ENCODE measurements at places on chromosomes 11 and 22.

GRCh38 chr22:21856197-21856596, 11.2 kb downstream of the MAPK1 start:
- DNase-seq: no peak

DNA sequence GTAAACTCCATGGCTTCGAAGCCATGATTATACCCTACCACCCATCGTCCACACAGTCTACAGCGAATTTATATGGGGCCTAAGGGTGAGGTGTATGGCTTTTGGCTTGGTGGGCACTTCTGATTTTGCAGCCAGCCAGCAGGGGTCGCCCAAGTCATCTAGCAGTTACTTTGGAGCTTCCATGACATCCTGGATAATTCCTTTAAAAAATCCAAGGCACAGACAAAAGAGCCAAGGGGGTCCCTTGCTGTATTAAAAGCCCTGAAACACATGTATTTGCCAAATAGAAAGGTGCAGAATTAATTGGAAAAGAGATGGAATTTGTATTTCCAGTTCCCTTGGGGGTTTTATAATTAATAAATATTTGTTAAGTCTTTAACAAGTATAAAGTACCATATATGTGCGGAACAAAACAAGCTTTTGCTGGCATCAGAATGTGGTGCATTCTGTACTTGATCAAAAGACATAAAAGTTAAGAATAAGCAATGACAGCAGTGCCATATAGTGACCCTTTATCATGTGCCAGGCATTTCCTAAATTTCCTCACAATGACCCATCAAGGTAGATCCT, 132.8 kb upstream of the PITPNB start:
- no peak for DNase-seq

DNA sequence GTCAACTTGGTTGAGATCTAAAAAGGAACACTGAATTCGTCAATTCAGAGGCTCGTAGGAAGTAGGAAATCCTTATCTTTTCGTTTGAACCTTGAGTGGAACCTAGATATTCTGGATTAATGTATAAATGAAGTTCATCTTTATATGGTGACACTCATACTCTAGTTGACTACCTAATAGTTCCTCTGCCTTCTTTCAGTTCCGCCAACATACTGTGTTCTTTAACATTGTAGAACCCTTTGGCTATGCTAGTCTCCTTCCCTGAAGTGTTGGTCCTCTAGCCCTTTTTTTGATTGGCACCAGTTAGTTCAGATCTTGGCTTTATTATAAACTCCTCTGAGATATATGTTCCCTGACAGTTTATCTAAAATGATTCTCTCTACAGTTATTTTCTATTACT, 1.5 kb downstream of the ATM start:
- DNase-seq: no peak

DNA sequence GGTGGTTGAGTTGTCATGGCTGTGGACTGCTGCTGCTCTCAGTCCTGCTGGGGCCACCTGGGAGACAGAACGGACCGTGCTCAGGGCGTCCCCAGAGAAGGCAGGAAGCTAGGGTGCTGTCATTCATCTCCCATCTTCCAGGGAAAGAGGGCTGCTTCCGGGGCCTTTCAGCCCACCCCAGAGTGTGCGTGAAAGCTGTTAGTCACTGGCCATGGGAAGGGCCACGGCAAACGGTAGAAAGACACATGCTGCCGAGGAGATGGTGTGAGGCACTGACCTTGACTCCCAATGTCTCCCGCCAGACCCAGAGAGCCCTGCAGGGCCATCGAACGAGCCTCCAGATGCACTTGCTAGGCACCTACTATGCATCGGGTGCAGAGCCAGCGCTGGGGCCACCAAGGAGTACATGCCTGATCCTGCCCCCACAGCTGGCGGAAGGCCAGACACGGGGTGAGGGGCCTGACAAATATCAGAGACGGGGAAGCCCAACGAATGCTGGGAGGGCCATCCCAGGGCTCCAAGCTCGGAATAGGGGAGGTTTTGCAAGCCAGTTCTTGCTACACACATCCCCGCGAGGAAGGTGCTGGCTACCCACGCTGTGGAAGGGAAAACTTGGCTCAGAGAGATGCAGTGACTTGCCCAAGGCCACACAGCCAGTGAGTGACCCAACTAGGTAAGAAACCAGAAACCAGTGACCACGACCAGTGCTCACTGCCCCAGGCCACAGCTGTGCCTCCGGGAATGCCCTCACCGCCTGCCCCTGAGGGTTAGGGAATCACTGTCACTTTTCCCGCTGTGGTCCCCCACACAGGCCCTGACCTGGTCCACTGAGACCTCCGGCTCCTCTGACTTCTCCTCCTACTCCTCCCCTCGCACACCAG, 10.1 kb downstream of the RAC2 start:
- no peak for DNase-seq

DNA sequence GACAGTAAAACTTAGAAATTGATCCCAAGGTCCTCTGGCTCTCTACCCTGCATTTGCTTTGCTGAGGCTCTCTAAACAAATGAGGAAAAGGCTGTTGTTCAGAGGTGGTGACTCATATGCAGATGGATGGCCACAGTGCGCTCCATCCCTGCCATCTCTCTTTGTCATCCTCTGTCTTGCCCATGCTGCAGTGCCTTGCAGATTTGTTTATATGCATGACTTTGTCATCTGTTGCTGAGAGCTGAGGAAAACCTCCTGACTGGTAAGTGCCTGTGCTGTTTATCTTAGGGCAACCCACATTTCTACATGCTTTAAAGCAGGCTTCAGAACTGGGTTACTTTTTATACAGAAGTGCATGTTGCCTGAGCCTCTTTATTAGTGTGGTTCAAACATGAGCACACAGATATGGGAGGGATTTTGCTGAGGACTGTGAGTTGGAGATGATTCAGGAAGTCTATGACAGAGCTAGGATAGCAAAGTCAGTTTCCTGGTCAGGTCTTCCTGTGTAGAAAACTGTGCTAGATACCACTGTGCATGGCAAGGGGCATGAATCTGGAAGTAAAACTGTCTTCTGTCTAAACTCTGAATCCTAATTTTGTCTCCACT, 57.4 kb downstream of the JAM3 start:
- DNase-seq: no peak

Measured in GM18507 (cell line).